ENCODE measurements at places on chromosomes 2 and 18.

GRCh38 chr2:38462121-38462661 is 85.1 kb upstream of the ATL2 start:
- DNase-seq = no peak

DNA sequence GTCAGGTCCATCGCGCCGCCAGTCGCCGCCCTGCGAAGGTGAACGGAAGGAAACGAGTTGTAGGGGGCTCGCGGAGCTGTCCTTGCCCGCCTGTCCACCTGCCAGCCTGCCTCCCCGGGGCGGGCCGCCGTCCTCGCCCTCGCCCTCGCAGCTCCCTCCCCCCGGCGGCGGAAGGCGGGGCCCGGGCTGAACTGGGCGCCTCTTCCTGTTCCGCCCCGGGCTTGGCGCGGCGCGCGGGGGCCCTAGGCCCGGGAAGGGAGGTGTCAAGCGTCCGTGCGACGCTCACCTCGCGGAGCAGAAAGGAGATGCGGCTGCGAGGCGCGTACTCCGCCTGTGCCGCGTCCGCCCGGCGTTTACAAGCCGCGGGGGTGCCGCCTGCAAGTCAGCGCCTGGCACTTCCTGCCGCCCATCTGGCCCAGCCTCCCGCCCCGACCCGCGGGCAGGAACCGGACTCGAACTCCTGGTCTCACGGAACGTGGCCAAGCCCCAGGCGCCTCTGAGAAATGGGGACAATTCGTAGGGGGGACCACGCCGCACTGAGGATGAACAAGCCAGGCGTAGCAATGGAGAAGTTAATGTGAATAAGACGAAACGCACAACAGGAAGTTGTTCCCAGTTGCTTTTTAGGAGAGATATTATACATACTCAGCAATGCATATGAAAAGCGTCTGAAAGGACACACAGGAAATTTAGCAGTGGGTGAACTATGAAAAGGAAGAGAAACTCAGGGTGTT is at the start of gene CNPPD1:
Gene CNPPD1 (minus strand): TSS at position 108 of the 734 bp plus-strand sequence. CDS start 97 bp downstream, at position 11.
- peak; percentile 84 for DNase-seq

DNA sequence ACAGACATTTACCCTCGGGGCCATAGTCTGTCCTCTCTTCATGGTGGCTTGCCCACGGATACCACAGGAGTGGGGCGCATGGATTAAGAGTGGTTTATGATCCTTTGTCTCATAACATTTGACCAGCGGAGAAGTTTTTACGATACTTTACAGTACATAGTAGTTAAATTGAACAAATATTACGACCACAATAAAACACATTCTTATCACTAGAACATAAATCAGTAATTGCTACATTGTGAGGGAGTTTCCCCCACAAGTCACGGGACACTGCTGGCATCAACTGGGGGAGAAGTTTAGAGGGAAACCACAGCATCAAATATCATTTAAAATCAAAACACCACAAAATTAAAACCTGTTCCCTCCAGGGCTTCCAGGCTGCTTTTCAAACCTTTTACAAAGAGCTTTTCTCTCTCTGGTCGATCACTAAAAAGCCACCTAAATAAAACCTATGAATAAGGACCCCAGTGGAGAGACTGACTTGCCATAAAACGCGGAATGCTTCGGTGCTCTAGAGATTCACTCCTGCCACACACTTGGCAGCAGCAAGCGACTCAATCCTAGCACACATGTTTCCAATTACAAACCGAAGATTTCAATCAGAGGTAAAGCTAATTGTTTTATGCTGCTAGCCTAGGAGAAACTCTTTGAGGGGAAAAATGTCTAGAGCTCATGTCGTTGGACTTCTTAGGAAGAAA is 173.7 kb upstream of the HNRNPA3 start:
- DNase-seq = no peak

GRCh38 chr2:176669398-176670174 is 400.3 kb downstream of the MTX2 start:
- no peak for DNase-seq

DNA sequence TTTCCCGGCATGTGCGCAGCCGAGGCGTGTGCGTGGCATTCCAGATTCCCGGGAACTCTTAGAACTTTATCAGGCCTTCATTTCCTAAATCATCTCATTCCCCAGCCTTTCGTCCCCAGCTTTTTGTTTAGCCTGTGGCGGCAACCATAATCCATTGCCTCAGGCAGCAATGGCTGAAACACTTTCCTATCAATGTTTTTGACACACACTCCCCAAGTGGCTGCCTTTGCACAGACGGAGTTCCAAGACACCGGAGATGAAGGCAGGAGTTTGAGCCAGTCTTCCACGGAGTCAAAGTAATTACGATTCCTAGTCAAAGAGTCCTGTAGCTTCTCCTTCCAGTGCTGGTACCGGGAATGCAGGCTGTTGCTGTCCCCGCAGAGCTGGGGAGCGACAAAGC is 64.8 kb downstream of the KCNG2 start:
- no peak for DNase-seq

DNA sequence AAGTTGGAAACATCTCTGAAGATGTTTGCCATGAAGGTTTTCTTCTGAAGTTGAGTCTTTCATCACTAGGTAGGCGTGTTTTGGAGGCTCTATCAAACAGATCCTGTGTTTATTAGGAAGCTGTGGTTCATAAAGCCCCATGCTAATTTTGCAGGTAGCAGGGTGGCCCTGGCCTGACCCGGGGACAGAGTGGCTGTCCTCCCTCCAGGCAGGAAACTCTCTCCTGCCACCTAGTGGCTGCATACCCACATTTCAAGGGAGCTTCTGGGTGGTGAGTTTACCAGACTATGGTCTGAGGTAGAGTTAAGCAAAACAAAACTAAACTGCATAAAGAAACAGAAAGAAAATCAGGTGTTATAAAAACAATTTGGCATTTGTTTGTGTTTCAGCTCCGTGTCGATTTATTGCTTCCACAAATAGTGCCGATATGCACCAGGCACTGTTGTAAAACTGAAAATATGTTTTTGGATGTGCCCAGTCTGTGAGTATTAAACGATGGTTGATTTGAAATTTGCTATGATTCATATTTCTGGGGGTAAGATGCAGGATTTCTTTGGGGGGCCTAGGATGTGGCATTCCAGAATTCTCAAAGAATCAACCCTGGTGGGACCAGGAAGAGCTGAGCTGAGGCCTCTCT is 26.0 kb upstream of the IL37 start:
- peak; percentile 65 for DNase-seq

GRCh38 chr2:53813151-53813550 is 26.3 kb downstream of the ERLEC1 start:
- DNase-seq = no peak

DNA sequence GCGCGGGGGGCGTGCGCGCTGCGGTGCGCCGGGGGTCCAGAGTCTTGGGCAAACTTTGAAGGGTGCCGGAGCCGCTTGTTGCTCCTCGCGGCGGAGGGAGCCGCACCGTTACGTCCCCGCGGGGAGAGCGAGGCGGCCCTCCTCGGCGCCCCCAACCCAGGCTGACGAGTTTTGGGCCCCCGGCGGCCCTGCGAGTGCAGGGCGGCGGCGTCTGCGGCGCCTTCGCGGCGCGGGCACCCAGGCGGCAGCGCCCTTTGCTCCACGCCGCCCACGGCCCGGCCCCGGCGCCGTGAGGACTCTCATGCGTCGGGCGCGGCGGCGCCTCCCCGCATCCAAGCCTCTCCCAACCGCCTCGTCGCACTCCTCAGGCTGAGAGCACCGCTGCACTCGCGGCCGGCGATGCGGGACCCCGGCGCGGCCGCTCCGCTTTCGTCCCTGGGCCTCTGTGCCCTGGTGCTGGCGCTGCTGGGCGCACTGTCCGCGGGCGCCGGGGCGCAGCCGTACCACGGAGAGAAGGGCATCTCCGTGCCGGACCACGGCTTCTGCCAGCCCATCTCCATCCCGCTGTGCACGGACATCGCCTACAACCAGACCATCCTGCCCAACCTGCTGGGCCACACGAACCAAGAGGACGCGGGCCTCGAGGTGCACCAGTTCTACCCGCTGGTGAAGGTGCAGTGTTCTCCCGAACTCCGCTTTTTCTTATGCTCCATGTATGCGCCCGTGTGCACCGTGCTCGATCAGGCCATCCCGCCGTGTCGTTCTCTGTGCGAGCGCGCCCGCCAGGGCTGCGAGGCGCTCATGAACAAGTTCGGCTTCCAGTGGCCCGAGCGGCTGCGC is 814 bp downstream of the FZD7 start:
- DNase-seq = peak; percentile 4

GRCh38 chr2:80112790-80113189 is 191.8 kb downstream of the LRRTM1 start:
- DNase-seq = no peak

GRCh38 chr2:219737270-219737691 is 109.9 kb downstream of the SLC4A3 start:
- DNase-seq = no peak

GRCh38 chr18:58863539-58864145 is 1.0 kb upstream of the ZNF532 start:
- peak; percentile 26 for DNase-seq

DNA sequence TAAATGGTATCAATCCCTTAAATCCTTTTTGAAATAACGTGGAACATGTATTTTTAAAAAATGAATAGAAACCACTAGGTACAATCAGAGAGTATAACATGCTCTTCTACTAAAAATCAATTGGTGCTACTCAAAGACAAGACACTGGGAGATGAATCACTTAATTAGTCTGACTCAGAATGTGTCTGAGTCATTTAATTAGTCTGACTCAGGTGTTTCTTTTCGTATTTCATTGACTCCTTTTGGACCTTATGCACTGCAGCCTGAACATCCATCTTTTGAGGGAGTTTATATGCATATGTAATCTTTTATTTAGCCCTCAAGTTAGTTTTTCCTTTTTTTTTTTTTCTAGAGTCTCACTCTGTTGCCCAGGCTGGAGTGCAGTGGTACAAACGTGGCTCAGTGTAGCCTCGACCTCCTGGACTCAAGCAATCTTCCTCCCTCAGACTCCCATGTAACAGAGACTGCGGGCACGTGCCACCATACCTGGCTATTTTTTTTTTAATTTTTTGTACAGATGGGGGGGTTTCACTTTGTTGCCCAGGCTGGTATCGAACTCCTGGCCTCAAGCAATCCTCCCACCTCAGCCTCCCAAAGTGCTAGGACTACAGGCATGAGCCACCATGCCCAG is 26.5 kb downstream of the PPP4R3B start:
- DNase-seq = no peak

- no peak for DNase-seq
Observed at GRCh38 chr2:72864500-72864899, 22.7 kb upstream of the SPR start.

GRCh38 chr18:80200932-80201672 is 46.2 kb downstream of the PARD6G start:
- no peak for DNase-seq

DNA sequence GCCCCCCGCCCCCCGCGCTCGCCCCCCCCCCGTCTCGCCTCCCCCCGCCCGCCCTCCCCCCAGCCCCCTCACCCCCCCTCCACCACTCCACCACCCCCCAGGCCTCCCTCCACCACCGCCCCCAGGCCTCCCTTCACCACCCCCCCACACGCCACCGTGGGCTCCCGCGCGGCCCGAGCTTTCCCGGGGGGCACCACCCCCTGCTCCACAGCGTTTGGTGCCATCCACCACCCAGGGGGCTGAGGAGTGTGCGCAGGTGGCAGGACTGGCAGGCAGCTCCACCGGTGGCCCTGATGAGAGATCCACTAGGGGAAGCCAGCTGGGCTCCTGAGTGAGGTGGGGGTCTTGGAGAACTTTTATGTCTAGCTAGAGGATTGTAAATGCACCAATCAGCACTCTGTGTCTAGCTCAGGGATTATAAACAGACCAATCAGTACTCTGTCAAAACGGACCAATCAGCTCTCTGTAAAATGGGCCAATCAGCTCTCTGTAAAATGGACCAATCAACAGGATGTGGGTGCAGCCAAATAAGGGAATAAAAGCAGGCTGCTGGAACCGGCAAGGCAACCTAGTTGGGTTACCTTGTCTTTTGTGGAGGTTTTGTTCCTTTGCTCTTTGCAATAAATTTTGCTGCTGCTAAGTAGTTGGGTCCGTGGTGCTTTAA is 43.0 kb upstream of the ITSN2 start:
- DNase-seq = no peak

GRCh38 chr2:8606649-8607550 is 75.0 kb upstream of the ID2 start:
- no peak for DNase-seq

DNA sequence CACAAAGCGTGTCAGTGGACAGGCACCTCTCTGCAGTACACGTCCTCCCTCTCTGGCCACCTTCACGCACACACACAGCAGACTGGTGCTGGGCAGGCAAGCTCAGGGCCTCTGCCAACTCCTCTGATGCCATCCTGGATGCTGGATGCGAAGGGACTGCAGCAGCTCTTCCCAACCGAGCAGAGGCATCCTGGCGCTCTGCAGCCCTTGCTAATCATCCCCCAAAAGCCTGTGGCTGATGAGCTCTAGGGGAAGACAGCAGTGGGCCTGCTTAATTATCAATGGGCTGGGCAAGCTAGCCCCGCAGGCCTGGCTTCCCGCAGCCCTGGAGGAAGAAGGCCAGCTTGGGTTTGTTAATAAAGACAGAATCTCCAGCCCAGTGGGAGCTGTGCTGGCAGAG is 71.3 kb upstream of the TEX51 start:
- no peak for DNase-seq
